B cell (primary cell): ENCODE measurements at places on chromosomes 5 and 9. TPM values are rescaled to one million over a fixed set of nuclear protein-coding genes. Genes with fewer than 3 reads are reported as not detected.

Gene GFPT2
- total RNA-seq: 1.6 and 2.8 TPM in 2 replicates

Gene CDK7
- 30.6 and 36.5 TPM in 2 replicates for total RNA-seq

Gene IFNK
- not detected in 2 replicates for total RNA-seq

Gene SEMA4D
- 215 and 231 TPM in 2 replicates for total RNA-seq

Gene IRX4
- total RNA-seq: not detected in 2 replicates

Gene HARS2
- total RNA-seq: 65.1 and 68.0 TPM in 2 replicates

DNA sequence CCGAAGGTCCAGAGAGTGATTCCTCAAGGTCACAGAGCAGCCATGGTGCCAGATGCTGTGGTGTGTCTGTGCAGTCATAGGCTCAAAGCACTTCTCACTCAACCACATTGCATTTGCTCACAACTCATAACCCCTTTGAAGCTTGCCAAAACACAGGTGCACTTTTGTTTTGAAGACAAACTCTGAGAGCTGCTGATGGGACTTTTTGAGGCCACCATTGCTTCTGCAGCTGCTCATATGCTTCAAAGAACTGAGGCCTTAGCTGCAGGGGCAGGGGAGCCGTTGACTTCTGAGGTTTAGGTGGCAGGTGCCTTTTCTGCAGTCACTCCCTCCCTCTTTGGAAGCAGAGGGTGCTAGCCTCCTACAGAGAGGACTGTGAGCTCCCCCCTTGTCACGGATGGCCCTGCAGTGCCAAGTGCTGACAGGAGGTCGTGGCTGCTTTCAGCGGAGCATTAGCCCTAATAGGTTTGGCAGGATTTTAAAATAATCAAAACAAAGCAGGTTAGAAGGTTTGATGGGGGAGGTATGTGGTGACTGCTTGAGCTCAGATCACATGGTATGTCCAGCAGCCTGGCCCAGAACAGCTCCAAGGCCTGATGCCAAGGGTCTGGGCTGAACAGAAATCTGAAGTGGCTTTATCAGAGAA, 232.1 kb downstream of the MAN2A1 start:
- no peak for DNase-seq

DNA sequence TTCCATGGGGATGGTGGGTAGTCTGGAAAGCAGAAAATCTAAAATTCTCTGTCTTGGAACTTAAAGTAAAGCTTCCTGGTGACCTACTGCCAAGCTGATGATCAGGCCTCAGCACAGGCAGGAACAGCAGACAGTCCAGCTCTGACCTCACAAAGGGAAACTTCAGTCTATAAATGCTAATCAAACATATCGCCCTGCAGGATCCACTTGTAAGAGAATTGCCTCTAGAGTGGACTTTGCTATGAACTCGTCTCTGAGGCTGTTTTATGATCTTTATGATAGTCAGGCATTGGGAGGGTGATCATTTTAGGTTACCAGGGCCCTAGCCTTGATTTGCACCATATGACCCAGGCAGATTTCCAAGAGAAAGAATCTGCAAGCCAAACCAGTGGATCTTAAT, 67.6 kb upstream of the SELENOP start:
- DNase-seq: no peak
